ENCODE measurements at places on chromosomes 13 and 19. TPM values are rescaled to one million over a fixed set of nuclear protein-coding genes. Genes with fewer than 3 reads are reported as not detected.

Gene ZNF66
- total RNA-seq = 6.0 TPM

Gene MUC16
- 1.3 TPM for total RNA-seq

Gene KPNA3
- total RNA-seq = 31.7 TPM

DNA sequence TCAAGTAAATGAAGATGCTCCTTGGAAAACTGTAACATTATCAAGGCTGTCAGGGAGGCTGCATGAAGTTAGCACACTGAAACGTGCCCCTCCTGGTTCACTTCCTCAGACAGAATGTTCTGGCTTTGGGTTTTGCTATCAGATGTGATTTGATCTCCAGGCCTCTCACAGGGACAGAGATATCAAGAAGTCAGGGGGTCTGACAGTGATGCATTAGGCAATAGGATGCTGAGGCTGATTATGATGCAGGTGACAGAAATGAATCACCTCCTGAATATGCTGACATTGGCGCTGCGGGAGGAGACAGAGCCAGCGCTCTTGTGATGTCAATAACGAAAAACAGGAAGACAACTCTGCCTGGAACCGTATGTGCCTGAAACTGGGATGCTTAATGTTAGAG is 278.5 kb downstream of the DCT start:
- DNase-seq = no peak

- no peak for DNase-seq
Observed at GRCh38 chr13:83498045-83498444, 384.2 kb downstream of the SLITRK1 start.

DNA sequence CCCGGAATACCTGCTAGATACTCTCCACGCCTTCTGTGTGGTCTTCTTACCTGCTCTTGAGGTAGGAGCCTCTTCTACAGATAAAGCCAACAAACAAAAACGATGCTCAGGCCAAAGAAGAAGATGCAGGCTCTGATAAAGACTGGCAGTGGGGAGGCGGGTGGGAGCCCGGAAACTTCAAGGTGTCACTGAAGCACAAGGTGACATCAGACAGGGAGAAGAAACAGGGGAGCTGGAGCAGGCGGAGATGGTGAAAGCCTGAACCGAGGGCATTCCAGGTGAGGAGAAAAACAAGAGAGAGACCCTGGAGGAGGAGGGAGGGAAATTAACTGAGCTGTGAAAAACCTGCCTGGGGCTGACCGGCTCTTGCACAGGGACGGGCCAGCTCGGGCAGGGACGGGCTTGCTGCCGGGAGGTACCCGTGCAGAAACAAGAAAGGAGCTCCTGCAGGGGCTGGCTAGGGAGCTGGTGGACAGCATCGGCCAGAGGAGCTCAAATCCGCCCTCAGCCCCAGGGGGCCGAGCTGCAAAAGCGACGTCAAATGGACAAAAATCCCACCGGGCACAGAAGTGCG is 19.0 kb downstream of the GNG7 start:
- DNase-seq = no peak

GRCh38 chr19:15671237-15671821 is 1.6 kb upstream of the CYP4F12 start:
- no peak for DNase-seq

DNA sequence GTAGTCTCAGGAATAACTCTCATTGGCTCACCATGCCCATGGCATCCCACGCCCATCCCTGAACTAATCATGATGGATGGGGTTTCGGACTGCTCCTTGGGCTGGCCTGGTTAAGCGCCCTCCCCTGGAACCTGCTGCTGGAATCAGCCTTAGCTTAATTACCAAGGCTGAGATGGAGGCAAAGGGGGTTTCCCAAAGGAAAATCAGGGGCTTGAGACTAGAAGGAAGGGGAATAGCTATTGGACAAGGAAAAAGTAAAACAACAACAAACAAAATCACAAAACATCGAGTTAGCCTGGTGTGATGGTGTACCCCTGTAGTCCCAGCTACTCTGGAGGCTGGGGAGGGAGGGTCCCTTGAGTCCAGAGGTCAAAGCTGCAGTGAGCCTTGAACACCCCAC is 25.7 kb upstream of the SHKBP1 start:
- no peak for DNase-seq
